ENCODE measurements at places on chromosomes 4 and X.

DNA sequence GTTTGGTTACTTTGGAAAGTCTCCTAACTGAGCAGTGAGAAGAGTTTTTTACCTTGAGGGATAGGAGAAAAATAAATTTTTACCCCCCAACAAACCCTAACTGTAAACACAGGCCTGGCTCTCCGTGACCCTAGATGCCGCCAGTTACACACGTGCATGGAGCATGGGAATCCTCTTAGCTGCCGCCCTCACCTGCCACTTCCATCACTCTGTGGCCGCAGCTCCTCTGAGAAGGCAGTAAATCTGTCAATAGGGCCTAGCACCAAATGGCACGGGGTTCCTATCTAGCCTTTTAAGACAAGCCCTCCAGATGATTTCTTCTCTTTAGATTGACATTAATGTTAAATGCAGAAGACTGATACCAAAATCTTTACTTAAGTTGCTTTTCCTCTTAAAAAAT is 330.3 kb upstream of the FAM241A start:
- no peak for DNase-seq

- DNase-seq: no peak
Observed at GRCh38 chrX:85326234-85327059, 53.0 kb downstream of the POF1B start.

DNA sequence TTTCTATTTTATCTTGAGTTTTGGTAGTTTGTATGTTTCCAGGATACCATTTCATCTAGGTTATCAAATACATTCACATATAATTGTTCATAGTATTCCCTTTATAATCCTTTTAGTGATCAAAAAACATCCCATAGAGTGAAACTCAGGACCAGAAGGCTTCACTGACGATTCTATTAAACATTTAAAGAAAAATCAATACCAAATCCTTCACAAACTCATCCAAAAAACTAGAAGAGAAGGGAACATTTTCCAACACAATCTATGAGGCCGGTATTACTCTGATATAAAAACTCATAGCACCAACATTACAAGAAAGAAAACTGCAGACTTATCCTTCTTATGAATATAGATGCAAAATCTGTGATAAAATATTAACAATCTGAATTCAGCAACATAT is 203.4 kb downstream of the ANKRD50 start:
- DNase-seq: no peak

DNA sequence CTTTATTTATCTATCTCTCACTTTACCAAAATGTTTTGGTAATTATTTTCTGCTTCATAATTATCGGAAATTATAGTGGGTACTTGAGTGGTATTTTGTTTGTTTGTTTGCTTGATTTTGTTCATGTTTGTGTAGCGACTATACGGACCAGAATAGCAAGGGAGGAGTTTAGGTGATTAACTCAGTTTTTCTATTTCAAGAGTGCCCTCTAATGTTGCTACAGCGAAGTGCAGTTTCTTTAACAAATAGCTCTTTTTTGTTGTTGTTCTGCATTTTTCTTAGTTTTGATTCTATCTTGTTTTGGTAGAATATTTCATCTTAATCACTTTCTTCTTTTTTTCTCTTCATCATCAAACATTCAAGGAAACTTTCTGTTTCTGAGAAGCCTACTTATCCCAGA is 40.8 kb upstream of the QRFPR start:
- DNase-seq: peak; percentile 1

- DNase-seq: no peak
Observed at GRCh38 chrX:94830717-94831116, 1156.7 kb downstream of the FAM133A start.

DNA sequence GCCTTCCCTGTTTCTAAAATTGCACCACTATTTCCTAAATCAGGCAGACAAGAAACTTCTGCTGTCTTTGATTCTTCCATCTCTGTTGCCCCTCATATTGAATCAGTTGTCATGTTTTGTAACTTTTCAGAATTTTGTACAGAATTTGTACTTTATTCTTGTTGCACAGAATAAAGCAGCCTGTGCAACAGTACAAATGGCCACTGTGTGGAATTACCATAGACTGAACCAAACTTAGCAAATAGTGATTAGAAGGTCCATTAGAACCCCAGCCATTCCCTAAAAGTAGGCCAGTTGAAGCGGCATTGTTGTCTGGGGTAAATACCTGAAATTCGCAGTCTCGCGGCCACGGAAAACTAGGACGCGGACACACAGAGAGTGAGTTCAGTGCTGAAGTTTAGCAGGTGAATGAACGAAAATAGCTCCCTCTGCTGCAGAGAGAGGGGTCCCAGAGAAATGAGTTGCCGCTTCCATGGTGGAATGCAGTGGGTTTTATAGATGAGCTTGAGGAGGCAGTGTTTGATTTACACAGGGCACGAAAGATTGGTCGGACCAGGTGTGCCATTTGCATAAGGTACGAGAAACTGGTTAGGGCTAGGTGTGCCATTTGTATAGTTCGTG is 71.8 kb downstream of the C4orf33 start:
- no peak for DNase-seq

GRCh38 chr4:110633358-110634341 is 10.8 kb upstream of the PITX2 start:
- DNase-seq: no peak

GRCh38 chr4:169018406-169018805 is 8.4 kb upstream of the CBR4 start:
- DNase-seq: no peak

- no peak for DNase-seq
Observed at GRCh38 chrX:19709812-19710518, 177.4 kb downstream of the SH3KBP1 start.

- DNase-seq: no peak
Observed at GRCh38 chr4:52103319-52103718, 52.2 kb downstream of the SPATA18 start.

DNA sequence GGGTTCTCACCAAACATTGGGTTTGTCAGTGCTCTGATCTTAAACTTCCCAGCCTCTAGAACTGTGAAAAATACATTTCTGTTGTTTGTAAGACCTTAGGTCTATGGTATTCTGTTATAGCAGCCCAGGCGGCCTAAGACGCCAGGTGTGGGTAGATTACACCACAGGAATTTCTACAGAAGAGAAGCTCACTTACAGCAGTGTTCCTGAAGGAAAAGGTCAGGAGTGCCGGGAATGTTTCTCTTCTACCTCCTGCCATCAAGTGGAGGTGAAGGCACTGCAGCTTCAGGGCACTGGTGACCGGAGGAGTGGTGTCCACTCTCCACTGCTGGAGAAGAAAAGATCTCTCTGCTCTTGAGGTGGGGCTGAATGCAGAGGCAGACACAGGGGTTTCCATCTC is 45.7 kb downstream of the FHDC1 start:
- no peak for DNase-seq

- DNase-seq: no peak
Observed at GRCh38 chr4:113316879-113317278, 267.4 kb downstream of the ANK2 start.

- no peak for DNase-seq
Observed at GRCh38 chrX:110846071-110846470, 50.5 kb upstream of the CHRDL1 start.

- no peak for DNase-seq
Observed at GRCh38 chr4:85548841-85549240, 73.9 kb downstream of the ARHGAP24 start.

GRCh38 chrX:10415306-10416001 is 204.9 kb downstream of the MID1 start:
- no peak for DNase-seq

GRCh38 chrX:54066841-54067240 is 22.6 kb upstream of the PHF8 start:
- DNase-seq: no peak

GRCh38 chr4:1629699-1630083 is 54.4 kb downstream of the FAM53A start:
- DNase-seq: no peak

DNA sequence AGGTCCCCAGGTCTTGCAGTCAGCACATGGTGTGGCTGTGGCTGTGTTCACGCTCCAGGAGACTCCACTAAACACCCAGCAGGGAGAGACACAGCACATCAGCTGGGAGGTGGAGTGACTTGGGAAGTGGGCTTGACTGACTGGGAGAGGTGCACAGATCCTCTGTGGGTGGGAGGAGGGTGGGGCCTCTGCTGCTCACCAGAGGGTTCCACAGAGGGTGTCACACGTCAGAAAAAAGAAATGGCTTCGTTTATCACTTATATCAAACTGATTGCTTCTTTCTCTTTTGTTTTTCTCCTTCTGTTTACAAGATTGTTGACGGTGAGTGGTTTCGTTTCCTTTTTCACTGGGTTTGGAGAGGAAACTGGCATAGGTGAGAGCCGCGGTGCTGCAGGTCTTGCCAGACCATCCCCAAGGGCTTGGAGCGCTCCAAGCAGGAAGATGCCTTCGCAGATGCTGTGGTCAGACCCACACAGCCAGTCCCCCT is 24.8 kb upstream of the FAM193A start:
- DNase-seq: no peak

DNA sequence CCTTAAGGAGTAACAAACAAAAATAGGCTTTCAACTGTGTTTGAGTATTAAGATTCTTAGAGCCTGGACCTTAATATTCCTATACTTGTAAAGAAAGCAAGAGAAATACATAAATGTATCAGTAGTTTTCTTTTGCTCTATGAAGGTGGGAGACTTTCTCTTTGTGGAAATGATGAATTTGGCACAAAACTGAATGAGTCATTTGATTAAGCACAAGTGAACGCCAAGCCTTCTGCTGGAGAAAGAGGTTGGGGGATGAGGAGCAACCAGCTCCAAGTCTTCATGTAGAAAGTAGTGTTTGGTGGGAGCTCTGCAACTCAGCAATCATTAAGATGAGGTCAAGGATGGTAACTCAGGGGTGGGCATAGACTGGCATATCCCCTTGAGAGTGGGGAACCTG is 49.6 kb downstream of the MEPE start:
- no peak for DNase-seq

- no peak for DNase-seq
Observed at GRCh38 chr4:174352061-174352819, 68.5 kb downstream of the CEP44 start.

DNA sequence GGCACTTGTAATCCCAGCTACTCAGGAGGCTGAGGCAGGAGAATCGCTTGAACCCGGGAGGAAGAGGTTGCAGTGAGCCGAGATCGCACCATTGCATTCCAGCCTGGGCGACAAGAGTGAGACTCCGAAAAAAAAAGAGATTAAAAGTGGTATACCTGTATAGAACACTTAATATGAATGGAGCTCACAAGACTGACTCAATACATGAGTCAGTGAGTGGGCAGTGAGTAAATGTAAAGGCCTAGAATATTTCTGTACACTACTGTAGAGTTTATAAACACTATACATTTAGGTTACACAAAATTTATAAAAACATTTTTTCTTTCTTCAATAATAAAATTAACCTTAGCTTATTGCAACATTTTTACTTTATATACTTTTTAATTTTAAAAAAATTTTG is 93.8 kb downstream of the CENPC start:
- DNase-seq: no peak

DNA sequence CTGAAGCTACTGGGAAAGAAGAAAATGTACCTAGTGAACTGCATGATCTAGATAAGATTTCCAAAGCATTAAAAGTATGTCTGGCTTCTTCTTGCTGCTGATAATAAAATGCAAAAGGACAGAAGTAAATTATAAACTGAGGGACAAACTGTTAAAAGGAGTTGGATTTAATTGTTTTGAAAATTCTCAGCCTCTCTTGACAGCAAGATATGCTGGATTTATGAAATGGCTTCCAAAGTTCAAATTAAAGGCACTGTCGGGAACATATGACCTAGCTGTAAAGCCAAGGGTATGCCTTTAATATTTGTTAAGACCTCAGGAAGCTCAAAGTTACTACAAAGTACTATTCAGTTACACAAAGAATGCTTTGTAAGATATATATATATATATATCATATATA is 46.1 kb upstream of the CABS1 start:
- no peak for DNase-seq

GRCh38 chr4:84952004-84952403 is 14.5 kb downstream of the WDFY3 start:
- DNase-seq: no peak

- DNase-seq: no peak
Observed at GRCh38 chrX:94901849-94902248, 1227.8 kb downstream of the FAM133A start.

- DNase-seq: no peak
Observed at GRCh38 chr4:123747016-123747415, 350.4 kb downstream of the SPRY1 start.

DNA sequence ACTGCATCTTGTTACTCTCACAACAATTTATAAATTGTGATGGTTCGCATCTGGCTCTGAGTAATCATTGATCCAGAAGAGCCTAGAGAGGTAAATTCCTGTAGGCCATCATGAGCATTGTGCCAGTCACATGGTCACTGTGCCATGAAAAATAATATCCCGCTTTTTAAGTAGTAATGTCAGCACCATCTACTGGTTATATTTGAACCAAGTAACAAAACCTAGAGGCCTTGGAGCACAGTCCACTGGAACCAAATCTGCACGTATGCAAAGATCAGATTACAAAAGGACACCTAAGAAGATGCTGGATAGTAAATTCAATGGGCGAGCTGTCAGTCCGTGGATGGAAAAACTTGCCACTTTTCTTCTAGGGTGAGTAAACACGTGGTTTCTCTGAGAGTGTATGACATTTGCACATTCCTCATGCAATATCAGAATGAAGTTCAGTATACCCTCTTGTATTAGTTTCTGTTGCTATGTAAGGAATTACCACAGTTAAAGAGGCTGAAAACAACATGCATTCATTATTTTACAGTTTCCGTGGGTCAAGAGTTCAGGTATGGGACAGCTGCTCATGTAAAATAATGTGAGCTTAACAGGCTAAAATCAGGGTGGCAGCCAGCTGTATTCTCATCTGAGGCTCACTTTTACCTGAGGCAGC is 26.8 kb downstream of the FAM114A1 start:
- DNase-seq: no peak

GRCh38 chr4:2787230-2788100 is 5.4 kb upstream of the SH3BP2 start:
- DNase-seq: no peak

DNA sequence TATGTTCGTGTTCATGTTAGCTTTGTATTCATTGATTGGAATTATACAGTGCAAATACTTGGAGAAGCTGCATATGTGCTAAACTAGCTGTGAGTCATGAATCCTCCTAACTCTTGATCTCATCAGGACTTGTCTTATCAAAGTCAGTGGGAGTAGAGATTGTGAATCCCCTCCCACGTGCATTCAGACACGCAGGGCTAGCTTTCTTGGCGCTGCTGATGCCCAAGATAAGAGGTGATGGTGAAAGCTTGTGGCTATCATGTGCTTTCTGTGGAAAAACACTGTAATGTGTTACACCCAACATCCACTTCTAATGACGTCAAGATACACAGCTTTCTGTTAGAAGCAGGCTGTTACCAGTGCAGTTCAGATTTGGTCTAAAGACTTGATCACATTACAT is 348.7 kb upstream of the HAND2 start:
- no peak for DNase-seq

DNA sequence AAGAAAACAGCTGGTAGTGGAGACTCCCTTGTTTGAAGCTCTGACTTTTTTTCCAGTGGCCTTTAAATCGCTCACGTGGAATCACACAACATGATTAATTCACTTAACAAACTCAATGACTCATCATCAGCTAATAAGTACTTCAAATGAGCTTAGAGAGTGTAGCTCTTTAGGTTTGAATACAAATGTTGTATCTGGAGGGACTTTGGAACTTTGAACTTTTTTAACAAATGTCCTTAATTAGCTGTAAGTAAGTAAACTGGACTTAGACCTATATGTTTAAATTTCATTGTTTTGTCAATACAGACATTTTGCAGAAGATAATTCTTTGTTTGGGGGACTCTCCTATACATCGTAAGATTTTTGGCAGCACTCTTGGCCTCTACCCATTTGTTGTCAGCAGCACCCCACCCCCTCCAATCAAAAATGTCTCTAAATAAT is 581.1 kb downstream of the SPRY1 start:
- DNase-seq: no peak
